ENCODE measurements at places on chromosomes 7 and 10.

GRCh38 chr7:75776295-75776971 lies 4.4 kb upstream of the CCL26 start:
- peak; percentile 94 for DNase-seq

DNA sequence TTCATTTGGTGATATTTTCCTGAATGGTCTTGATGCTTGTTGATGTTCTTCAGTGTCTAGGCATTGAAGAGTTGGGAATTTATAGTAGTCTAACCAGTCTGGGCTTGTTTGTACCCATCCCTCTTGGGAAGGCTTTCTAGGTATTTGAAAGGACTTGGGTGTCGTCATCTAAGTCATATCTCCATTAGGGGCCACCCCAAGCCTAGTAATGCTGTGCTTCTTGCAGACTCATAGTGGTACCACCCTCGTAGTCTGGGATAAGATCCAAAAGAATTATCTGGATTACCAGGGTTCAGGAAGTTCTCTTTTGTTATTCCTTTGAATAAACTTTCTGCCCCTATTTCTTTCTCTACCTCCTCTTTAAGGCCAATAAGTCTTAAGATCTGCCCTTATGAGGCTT lies 319.4 kb upstream of the MYO3A start:
- no peak for DNase-seq

- no peak for DNase-seq
Observed at GRCh38 chr10:105288026-105288425, 646.9 kb downstream of the SORCS3 start.

GRCh38 chr7:151317936-151318335 lies 23.7 kb upstream of the NUB1 start:
- no peak for DNase-seq

GRCh38 chr7:4198301-4198700 lies 483.8 kb upstream of the FOXK1 start:
- no peak for DNase-seq

DNA sequence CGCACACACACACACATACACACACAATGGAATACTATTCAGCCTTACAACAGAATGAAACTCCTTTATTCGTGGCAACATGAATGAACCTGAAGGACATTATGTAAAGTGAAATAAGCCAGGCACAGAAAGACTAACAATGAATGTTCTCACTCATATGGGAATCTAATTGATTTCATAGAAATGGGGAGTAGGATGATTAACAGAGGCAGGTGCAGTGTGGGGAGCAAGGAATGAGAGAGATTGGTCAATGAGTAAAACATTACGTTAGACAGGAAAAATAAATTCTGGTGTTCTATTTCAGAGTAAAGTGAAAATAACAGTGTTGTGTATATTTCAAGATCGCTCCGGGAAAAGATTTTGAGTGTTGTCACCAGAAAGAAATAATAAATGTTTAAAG lies 694.5 kb downstream of the NXPH1 start:
- no peak for DNase-seq

DNA sequence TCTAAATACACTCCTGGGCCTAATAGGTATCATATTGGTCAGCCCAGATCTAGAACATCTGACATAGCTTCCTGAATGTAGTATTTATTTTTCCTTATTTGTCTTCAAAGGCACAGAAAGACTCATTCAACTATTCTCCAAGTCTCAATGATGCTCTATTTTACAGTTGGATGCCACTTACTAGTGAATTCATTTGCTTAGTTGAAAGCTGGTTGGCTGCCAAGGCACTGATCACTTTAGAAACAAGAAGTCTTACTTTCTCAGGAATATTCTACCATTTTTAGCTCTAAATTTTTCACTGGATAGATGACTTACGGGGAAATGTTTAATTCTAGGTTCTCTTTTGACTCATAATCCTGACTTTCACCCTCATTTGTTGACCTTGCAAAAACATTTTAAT lies 863.4 kb downstream of the SORCS1 start:
- no peak for DNase-seq
